ENCODE measurements at places on chromosomes 5 and 9.

DNA sequence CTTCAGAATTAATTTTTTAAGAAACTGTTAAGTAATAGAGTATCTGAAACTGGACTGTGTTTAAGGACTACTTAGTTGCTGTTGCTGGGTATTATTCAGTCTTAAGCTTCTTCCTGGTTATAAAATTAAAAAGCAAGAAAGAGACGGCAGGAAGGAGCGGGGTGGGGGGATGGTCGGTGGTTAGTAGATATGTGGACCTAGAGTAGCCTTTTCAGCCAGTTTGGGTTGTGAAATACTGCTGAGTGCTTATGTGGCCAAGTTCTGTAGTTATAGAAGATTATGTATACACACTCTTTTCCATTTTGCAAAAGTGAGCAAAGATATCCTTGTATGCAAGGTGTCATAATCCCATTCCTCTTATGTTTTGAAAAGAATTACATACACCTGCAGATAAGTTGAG, 28.5 kb downstream of the TRIO start:
- no peak for DNase-seq

DNA sequence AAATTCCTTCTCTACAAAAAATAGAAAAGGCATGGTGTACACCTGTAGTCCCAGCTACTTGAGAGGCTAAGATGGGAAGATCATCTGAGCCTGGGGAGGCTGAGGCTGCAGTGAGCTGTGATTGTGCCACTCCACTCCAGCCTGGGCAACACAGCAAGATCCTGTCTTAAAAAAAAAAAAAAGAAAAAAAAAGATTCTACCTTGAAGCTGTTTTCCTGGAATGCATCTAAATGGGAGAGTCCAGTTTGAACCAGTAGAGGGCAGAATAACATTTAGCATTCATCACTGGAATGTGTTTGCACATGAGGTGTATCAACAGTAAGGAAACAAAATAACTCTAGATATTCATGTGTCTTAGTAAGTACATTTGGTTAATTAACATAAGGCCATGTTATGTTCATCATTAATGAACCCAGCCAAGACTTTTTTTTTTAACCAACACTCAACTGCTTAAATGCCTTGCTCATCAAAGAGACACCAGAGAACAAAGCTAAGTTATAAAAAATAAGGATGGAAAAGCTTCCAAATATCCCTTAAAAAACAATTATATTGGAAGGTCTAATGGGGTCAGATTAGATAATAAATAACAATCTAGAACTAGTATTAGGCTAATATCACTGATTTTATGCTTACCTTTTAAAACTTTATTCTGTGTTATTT, 16.1 kb downstream of the IFNE start:
- DNase-seq, result peak; percentile 37

DNA sequence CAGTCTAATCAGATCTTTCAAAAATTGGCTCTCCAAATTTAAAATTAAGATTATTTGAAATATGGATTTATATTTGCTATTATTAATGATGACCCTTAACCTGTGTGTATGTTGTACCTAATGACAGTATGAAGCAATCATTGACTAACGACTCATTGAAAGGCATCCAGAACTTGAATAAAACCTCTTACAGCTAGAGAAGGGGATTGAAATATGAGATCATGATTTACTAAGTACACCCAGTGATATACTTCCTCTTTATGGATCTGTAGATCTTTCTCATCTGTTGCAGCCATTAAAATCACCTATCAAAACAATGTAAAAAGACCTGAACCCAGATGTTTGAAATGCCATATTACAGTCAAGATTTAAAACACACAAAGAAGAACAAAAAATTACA, 126.5 kb downstream of the RPS23 start:
- DNase-seq, result no peak

GRCh38 chr9:17578911-17579793, at the start of gene SH3GL2:
TSS of gene SH3GL2 (plus strand) at chr9:17579066.
- DNase-seq, result peak; percentile 83

DNA sequence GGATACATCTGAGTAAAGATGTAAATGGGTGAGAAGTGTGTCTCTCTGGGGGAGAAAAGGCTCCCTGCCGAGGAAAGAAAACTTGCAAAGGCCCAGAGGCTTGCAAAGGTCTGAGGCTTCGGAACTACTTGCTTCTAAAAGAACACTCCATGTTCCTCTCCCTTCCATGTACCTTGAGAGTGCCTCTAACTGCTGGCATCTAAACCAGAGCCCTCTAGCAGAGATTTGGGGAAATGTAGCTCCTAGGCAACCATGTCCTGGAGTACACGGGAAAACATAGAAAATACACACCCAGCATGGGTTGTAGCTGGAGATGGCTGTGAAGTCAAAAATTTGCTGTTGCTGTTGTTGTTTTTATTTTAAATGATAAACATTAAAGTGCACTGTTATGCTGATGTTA, 151.6 kb downstream of the SYK start:
- DNase-seq, result peak; percentile 24

DNA sequence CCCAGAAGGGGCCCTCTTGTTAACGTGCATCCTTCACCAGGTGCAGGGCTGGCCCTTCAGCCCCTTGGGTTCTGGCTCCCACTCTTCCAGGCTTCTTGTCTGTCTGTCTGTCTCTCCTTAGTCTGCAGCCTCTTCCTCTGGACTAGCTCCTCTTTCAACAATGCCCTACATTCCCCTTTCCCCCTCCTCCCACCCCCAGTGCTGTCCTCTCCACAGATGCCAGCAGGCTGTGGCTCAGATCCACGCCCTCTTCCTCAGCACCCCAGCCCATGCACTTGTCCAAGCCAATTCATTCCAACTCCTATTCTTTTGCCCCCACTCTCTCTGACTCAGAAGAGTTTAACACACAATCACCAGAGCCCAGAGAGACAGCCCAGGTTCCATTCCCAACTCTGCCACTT, 45.2 kb upstream of the ALDH1B1 start:
- no peak for DNase-seq

- DNase-seq, result no peak
Measured at GRCh38 chr9:120890320-120891244, 13.6 kb upstream of the PHF19 start.

- no peak for DNase-seq
Measured at GRCh38 chr9:20473515-20474013, 148.7 kb downstream of the MLLT3 start.

DNA sequence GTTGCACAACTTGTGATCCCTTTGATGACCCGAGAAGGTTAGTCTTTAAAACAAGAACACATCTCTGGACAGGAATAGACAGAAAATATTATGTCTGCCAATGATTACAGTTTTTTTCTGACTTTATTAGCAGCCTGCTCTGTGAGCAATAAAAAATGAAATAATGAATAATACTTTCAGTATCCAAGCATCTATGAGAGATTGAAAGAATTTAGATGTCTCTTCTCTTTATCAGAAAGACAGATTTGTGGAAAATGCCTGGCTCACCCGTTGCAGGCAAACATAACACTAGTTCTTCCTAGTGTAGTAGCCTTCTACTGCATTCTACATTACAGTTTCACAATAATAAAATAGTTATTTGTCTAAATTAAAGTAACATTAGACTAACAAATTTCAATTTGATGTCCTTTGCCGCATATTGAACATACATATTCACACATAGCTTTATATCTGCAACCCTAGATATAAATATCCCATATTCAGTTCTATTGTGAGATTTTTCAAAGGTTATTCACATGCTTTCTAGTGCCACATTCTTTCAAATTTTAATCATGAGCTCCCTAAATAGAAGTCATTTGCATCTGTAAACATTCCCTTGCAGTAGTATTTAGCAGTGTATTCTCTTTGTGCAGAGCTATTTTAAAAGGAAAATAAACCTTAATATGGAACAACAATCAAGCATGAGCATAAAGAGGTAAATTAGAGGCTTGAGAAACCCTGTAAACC, 267.3 kb downstream of the EFNA5 start:
- DNase-seq, result no peak

- no peak for DNase-seq
Measured at GRCh38 chr5:16450163-16450562, 15.4 kb downstream of the ZNF622 start.

DNA sequence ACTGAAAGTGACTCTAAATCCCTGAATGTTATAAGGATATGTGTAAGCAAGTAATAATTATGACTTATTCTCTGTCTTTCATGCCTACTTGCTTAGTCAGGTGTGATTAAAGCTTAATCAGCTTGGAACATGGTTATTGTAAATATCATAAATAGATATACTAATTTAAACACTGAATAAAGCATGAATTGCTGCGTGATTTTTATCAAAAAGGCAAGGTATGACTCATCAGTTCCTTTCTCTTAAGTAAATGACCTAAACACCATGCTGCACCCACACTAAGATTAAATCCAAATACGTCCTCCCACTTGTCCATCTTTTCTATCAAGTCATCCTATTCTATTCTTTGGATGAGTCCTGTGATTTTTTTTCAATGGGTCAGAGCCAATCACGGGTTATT, 124.6 kb upstream of the MTAP start:
- DNase-seq, result no peak

DNA sequence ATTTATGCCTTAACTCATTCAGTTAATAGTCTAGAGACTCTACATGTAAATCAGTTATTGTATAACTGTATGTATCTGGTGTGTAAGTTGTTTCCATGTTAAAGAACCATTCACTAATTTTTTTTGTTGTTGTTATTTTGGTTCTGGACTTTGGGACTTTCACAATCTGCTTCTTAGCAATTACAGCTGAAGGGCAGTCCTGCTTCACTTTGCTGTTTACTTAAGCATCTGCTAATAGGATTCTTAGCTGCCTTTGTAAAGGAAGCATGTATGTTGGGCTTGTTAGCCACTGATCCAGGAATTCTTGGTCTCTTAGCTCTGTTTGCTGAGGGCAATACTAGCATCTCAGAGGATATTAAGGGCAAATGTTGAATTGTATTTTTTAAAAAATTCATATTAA, 97.0 kb downstream of the FOCAD start:
- DNase-seq, result no peak

- DNase-seq, result no peak
Measured at GRCh38 chr9:75826314-75826713, 64.2 kb upstream of the PCSK5 start.

GRCh38 chr9:87792831-87793288, 66.9 kb downstream of the CTSL start:
- no peak for DNase-seq

All from cerebellar cortex (tissue), 1 donor.